ENCODE measurements at places on chromosomes 4 and X. TPM values are rescaled to one million over a fixed set of nuclear protein-coding genes. Genes with fewer than 3 reads are reported as not detected.

The RTL9 gene
- not detected for total RNA-seq

The CSN1S1 gene
- not detected for total RNA-seq

The RAB39B gene
- total RNA-seq, result 5.4 TPM

The SHISA3 gene
- not detected for total RNA-seq

The KLB gene
- 0.17 TPM for total RNA-seq

The PNCK gene
- 1.5 TPM for total RNA-seq

The FGF2 gene
- total RNA-seq, result 17.3 TPM

The NIPAL1 gene
- total RNA-seq, result 11.7 TPM

The CXorf65 gene
- total RNA-seq, result not detected

The CSAG2 gene
- total RNA-seq, result not detected

The RHOH gene
- not detected for total RNA-seq

The GPR82 gene
- total RNA-seq, result not detected

The AIMP1 gene
- total RNA-seq, result 56.0 TPM

The MXRA5 gene
- 2.9 TPM for total RNA-seq

The ZFP42 gene
- total RNA-seq, result not detected

The HSFX4 gene
- not detected for total RNA-seq

The DGAT2L6 gene
- total RNA-seq, result not detected

The KDR gene
- 0.49 TPM for total RNA-seq

The EDA gene
- total RNA-seq, result 1.4 TPM

The SYTL5 gene
- total RNA-seq, result under 0.01 TPM

The IL21 gene
- not detected for total RNA-seq

The CCSER1 gene
- total RNA-seq, result 12.0 TPM

The TMEM47 gene
- 11.9 TPM for total RNA-seq

The CCDC120 gene
- total RNA-seq, result 19.7 TPM

The ERCC6L gene
- 1.1 TPM for total RNA-seq

The BMPR1B gene
- total RNA-seq, result 1.7 TPM

The CLDN34 gene
- total RNA-seq, result not detected

The HSD17B11 gene
- total RNA-seq, result 1.2 TPM

The ZFP92 gene
- total RNA-seq, result 2.7 TPM

The MFSD8 gene
- total RNA-seq, result 28.0 TPM

The NDNF gene
- total RNA-seq, result not detected

The SH2D1A gene
- total RNA-seq, result not detected

The ARFIP1 gene
- total RNA-seq, result 34.8 TPM

The ZAR1 gene
- not detected for total RNA-seq

The SLC2A9 gene
- 86.4 TPM for total RNA-seq

The TEX11 gene
- not detected for total RNA-seq
